Activated CD4-positive, alpha-beta T cell treated with anti-CD3 and anti-CD28 coated beads, Interleukin-2, amount 50 U/mL, for 48 hours (primary cell): ENCODE measurements at places on chromosomes 11 and 22.

GRCh38 chr11:68050371-68050841 is 11.6 kb downstream of the TCIRG1 start:
- DNase-seq = no peak

- DNase-seq = peak; percentile 80
These were observed 5.0 kb upstream of the PICK1 start for GRCh38 chr22:38051900-38052862.

DNA sequence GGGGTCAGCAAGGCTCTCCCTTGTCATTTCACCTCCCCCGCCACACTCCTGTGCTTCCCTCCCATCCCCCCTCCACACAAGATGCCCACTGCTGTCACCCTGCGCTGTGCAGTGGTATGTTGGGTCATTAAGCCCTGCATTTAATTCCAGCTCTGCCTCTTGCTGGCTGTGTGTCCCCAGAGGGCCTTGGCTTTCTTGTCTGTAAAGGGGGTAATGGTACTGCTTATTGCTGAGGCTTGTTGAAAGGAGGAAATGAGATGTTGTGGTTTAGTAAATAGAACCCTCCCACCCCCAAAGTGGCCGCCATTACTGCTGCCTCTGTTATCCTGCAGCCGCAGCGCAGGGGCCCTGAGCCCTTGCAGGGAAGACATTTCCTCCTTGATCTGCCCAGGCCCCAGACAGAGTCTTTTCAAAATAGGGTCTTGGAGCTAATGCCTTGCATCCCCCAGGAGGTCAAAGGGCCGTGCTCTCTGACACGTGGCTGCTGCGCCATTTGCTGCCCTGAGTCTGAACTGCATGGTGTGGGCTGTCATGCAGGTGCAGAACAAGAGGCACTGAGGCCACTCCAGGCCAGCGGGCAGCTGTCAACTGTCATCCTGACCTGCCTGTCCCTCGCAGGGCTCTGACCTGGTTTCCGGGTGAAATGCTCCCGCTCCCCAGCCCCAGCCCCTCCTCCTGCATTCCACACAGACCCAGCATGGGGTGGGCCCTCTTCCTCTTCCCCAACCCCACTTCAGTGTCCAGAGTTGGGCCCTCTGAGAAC is 18.7 kb downstream of the PVALB start:
- no peak for DNase-seq

DNA sequence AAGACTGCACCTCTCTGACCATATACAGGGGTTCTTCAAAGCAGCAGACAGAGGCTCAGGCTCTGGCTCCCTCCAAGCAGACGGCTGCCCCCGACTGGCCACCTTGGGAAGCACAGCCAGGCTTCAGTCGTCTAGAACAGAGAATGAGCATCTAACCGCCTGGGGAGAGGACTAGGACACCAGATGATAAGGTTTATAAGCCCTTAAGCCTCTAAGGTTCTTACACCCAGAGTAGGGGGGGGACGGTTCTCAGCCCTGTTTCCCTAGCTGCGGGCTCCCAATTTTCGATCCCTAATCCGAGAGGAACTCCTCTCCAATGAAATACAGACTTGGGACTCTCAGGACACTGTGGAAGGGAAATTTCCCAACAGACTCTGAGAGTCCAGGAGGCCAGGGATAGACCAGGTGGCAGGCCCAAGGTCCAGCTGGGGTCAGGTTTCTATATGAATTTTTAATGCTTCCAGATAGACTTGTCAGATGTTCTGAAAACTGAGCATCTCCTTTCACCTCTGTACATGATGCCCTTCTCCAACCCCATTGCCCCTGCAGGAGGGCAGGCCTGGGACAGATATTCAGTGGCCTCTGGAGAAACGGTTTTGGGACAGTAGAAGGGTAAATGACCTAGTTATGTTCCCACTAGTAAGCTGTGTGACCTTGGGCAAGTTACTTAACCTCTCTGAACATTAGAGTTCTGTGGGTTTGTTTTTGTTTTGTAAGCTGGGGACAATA is 20.2 kb downstream of the RTN4RL2 start:
- peak; percentile 87 for DNase-seq

- no peak for DNase-seq
These were observed 177.3 kb downstream of the GUCY1A2 start for GRCh38 chr11:106840947-106841346.

- DNase-seq = no peak
These were observed 90.9 kb upstream of the TP53I11 start for GRCh38 chr11:45041596-45041995.

DNA sequence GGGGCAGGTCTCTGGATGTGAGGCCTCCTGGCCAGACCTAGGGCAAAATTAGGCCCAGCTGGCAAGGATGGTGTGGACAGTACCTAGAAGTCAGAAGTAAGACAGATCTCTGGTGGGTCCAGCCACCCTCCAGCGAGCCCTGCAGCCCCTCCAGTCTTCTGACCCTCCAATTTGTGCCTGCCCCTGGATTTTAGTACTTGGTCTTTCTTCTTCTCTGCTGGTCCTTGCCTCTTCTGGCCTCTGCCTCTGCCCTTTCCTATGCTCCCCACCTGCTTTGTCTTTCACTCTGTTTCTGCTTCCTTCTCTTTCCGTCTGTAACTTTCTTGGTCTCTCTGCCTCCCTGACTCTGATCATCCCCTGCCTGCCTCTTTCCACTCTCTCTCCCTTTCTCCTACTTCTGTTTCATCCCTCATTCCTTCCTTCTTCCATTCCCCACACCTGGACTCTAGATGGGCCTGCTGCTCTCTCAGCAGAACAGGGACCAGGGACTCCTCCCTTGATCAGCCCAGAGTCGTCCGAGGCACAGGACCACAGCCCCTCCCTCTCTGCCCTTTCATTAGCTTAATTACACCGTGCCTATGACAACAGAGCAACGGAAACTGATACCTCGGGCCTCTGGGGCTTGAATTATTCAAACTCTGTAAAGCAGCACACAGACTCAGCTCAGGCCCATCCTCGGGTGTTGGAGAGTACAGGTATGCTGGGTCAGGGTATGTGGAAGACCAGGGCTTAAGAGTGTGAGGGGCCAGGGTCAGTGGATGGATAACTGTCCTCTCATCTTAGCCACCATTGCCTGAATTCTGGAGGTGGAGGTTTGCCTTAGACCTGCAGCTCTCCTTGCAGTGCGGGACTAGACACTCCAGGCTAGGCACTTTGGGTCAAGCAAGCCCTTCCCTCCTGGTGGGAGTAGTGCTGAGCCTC is at the start of gene CHRNA10:
Gene CHRNA10, minus strand, starts transcription at position 51 of the 921 bp plus-strand sequence. CDS start 72 bp downstream, outside the sequence.
- DNase-seq = no peak

DNA sequence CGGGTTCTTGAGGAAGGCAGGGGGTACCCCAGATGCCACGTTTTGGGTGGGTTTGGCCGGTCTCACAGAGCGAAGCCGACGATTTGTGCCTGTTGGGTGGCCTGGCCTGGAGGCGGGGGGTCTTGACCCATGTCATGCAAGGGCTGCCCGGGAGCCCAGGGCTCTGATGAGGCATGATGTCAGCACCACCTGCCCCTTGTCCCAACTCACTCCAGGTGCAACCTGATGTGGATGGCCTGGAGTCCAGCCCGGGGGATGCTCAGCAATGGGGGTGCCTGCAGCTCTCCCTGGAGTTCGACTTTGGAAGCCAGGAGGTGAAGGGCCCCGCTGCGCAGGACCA is 851 bp downstream of the SYT8 start:
- no peak for DNase-seq

- DNase-seq = no peak
These were observed 77.4 kb upstream of the CRYBB3 start for GRCh38 chr22:25122136-25122764.

DNA sequence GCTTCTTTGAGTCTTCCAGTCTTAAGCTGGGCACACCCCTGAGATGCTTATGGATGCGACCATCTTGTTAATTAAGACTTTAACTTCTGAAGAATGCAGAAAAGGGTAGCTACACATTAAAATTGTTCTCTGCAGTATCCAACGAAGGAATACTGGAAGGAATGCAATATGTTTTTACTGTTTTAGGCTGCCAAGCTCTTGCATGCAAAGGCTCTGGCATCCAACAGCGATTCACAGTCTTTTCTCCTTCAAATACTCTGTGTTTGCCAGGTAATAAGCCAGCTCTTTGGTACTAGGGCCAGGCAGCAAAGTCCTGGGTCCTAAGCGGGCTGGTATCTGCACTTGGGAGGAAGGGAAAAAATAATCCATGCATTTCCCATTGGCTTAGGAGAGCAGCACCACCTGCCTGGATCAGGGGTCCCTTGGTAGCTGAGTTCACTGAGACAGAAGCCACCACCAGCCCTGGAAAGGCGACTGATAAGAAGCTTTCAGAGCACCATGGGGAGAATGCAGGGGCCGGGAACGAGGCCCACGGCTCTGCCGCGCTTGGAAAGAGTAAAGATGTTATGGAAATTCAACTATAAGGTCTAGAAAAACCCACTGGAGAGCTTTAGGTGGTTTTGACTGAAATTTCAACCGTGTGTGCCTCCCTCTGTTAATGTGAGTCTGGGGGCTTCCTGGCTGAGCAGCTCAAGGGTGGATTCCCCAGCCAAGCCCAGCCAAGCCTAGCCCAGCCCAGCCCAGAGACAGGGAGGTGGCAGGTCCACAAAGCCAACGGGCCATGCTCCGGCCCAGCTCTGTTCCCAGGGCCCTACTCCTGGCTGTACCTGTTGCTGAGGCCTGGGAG is 67.0 kb upstream of the CCND1 start:
- DNase-seq = no peak

GRCh38 chr11:131454989-131455388 is 84.6 kb downstream of the NTM start:
- no peak for DNase-seq

DNA sequence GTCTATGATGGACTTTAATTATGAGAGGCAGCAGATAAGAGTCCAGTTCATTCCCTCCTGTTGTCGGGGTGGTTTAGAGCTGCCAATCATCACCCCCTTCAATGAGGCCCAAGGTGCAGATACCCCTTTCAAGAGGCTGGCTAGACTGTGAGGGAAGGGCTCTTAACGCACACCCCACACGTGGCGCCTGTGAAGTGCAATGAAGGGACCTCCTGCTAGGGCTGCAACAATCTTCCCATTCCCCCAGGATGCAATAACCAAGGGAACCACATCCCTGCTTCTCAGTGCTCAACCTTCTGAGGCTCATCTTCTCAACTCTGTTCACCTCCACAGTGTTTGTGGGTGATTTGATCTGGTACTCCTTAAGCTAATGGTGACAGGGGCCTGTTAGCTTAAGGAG is 19.0 kb downstream of the TENM4 start:
- DNase-seq = no peak

- no peak for DNase-seq
These were observed 32.3 kb upstream of the P2RY2 start for GRCh38 chr11:73185680-73186293.

DNA sequence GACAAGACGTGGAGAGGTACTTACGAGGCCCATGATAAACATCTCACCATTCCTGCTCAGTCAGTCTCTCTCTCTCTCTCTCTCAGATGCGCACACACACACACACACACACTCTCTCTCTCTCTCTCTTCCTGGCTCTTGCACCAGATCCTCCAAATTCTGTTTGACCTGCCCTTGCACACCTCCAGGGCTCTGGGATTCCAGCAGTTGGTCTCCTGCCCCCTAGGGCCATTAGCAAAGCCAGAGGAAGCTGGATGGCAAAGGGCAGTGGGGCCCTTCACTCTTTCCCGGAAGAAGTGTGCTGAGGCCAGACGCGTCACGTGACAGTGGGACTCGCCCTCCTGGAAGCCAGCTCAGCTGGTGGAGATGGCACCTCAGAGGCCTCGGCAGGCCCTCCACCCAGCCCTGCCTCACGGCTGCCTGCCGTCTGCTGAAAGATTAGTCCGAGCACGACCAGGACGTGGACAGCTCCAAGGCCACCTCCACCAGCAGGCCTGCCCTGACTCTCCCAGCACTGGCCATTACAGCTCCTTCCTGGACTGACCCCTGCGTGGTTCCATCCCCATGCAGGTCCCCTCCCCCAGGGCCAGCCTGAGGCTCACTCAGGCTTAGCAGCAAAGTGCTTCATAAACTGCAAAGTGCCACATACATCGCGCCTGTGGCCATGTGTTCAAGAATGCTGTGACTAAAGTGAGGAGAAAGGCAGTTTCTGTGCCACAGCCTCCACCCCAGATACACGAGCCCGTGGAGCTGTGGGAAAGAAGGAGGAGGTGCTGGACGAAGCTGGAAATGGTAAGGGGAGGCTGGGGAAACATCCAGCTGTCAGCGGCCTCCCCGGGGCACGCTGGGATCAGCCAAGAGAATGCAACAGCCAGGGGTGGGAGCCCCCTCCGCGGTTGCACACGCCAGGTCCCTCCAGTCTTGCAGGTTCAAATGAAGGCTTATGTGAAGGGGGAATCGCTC is 3.7 kb downstream of the PDGFB start:
- DNase-seq = peak; percentile 66

GRCh38 chr11:11148104-11148509 is 204.9 kb downstream of the CSNK2A3 start:
- peak; percentile 23 for DNase-seq

DNA sequence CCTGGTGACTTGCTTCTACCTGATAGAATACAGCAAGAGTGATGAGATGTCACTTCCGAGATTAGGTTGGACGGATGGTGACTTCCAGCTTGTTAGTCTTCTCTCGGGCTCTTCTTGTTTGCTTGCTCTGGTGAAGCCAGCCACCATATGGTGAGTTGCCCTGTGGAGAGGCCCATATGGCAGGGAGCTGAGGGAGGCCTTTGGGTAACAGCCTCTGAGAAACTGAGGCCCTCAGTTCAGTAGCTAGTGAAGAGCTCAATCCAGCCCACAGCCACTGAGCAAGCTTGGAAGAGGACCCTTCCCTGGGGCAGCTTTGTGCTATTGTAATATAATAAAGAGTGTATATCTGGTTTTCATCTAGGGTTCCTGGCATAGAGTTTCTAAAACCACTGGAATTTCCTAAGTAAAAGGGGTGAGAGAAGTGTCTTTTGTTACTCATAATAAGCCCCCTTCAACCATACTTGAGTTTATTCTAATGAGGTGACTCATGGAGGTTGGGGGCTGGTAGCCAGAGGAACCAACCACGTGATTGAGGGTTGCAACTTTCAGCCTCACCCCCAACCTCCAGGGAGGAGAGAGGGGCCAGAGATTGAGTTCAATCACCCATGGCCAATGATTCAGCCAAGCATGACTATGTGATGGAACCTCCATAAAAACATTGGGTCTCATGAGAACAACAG is 8.0 kb upstream of the TPCN2 start:
- DNase-seq = peak; percentile 26

- no peak for DNase-seq
These were observed 716.5 kb downstream of the NELL1 start for GRCh38 chr11:21385669-21386440.

GRCh38 chr11:61007956-61008896 is 36.7 kb downstream of the CD6 start:
- DNase-seq = no peak

DNA sequence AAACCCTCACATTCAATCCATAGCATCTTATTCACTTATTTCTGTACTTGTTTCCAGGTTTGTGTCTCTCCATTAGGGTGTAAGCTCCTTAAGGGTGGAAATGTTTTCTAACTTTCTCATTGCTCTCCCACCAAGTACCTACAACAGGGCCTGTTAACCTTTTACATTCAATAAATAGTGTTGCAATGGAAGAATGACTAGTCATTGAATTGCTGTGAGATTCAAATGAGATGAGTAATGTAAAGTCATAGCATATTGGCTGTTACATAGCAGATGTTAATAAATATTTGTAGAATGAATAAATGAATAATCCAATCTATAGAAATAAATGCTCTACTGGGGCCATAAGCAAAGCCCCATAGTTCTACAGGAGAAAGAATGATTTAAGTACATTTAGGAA is 75.4 kb upstream of the DDI1 start:
- DNase-seq = no peak

GRCh38 chr22:35887296-35887875 is 141.2 kb downstream of the RBFOX2 start:
- DNase-seq = no peak

- no peak for DNase-seq
These were observed 570.3 kb downstream of the MN1 start for GRCh38 chr22:27231266-27231665.

GRCh38 chr22:49693848-49694247 is 133.8 kb downstream of the BRD1 start:
- no peak for DNase-seq

GRCh38 chr11:9203691-9204311 is 61.3 kb downstream of the DENND5A start:
- no peak for DNase-seq
